ENCODE measurements at places on chromosomes 5 and 9.

- H3K27ac ChIP-seq, result no peak overlapping the region
- DNase-seq, result no peak
- H3K4me1 ChIP-seq, result no peaks in the 10 kb centered on the region
- H3K27me3 ChIP-seq, result no peaks in the 10 kb centered on the region
- H3K4me3 ChIP-seq, result no peak overlapping the region
- no peaks in the 10 kb centered on the region for H3K36me3 ChIP-seq
Observed at GRCh38 chr9:118809160-118809625, 560.0 kb downstream of the BRINP1 start.

DNA sequence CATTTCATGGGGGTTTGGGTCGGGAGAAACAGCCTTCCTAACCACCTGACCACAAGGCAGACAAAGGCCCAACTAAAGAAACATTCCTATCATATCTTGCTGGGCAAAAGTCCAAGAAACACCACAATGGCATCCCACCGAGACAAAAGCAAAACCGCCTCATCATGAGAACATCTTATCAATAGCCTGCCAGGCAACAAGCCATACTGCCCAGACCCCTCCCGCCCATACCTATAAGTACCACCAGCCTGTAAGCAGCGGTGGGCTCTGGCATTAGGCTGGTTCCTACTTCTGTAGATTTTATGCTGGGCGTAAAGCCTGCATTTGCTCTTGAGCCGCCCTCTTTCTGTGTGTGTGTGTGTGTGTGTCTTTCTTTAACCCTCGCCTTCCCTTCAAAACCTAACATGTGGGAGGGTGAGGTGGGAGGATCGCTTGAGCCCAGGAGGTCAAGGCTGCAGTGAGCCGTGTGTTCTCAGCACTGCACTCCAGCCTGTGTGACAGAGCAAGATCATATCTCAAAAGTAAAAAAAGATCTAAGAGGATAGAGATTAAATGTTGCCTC is 56.9 kb downstream of the PDE6A start:
- DNase-seq, result no peak
- H3K27me3 ChIP-seq, result peaks cover 13% of the 10 kb centered on the region
- no peaks in the 10 kb centered on the region for H3K36me3 ChIP-seq

GRCh38 chr5:145983446-145983845 is 47.1 kb downstream of the SH3RF2 start:
- no peaks in the 10 kb centered on the region for H3K4me1 ChIP-seq
- no peaks in the 10 kb centered on the region for H3K27me3 ChIP-seq
- no peaks in the 10 kb centered on the region for H3K36me3 ChIP-seq
- no peak for DNase-seq

GRCh38 chr9:90420211-90420610 is 222.4 kb downstream of the DIRAS2 start:
- no peaks in the 10 kb centered on the region for H3K4me1 ChIP-seq
- no peak overlapping the region for H3K27ac ChIP-seq
- DNase-seq, result no peak

DNA sequence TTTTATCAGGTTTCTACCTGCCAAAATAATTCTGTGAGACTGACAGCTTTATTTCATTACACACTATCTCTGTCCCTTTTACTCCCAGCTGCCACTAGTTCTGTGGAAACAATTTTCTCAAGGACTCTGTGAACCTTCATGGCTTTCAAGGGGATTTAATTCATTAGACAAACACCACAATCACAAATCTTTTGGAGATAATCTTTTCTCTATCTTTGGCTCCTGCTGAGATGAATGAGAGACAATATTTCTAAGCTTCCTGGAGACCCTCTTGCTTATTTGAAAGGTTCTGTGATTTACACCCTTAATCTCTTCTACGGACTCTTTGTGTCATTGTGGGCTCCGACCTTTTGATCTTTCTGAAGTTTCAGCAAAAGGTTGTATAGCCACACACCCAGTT is 222.6 kb downstream of the PRDM9 start:
- H3K36me3 ChIP-seq, result no peaks in the 10 kb centered on the region
- no peaks in the 10 kb centered on the region for H3K27me3 ChIP-seq
- no peaks in the 10 kb centered on the region for H3K4me1 ChIP-seq
- H3K4me3 ChIP-seq, result no peak overlapping the region
- no peak overlapping the region for H3K27ac ChIP-seq

GRCh38 chr5:72108202-72109061 is 1.2 kb downstream of the MAP1B start:
- H3K27me3 ChIP-seq, result peaks cover 57% of the 10 kb centered on the region
- DNase-seq, result no peak
- no peak overlapping the region for H3K27ac ChIP-seq
- peaks cover 7% of the 10 kb centered on the region for H3K4me1 ChIP-seq
- H3K36me3 ChIP-seq, result peaks cover 4% of the 10 kb centered on the region

DNA sequence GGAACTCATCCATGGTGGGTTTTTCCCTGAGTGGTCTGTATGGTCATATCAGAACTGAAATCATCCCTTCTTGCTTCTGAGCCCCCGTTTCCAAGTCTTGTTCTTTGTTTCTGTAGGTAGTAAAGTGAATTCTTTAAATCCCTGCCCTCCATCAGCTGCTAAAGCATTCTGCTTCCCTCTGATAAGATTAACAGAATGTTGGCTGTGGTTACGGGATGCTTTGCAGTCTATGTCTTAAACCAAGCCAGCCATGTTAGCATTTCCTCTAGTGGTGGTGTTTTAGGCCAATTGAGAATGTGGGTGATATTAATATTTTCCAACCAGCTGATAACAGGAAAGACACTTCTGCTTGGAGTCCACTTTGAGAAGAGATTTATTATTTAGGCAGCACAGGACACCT is 22.0 kb upstream of the KCNIP1 start:
- peaks cover 75% of the 10 kb centered on the region for H3K27me3 ChIP-seq
- H3K4me1 ChIP-seq, result no peaks in the 10 kb centered on the region
- H3K36me3 ChIP-seq, result no peaks in the 10 kb centered on the region
- no peak overlapping the region for H3K27ac ChIP-seq
- no peak for DNase-seq

- H3K27me3 ChIP-seq, result no peaks in the 10 kb centered on the region
- no peak for DNase-seq
- no peaks in the 10 kb centered on the region for H3K36me3 ChIP-seq
Observed at GRCh38 chr5:142725231-142726187, 39.6 kb upstream of the FGF1 start.

GRCh38 chr5:80070338-80071056 is 35.3 kb downstream of the THBS4 start:
- no peaks in the 10 kb centered on the region for H3K27me3 ChIP-seq
- H3K4me1 ChIP-seq, result peaks cover 2% of the 10 kb centered on the region
- H3K4me3 ChIP-seq, result no peak overlapping the region
- no peaks in the 10 kb centered on the region for H3K36me3 ChIP-seq

- no peaks in the 10 kb centered on the region for H3K4me1 ChIP-seq
- no peak overlapping the region for H3K27ac ChIP-seq
- peaks cover 72% of the 10 kb centered on the region for H3K27me3 ChIP-seq
- H3K36me3 ChIP-seq, result no peaks in the 10 kb centered on the region
Observed at GRCh38 chr5:149129181-149129580, 12.1 kb upstream of the ABLIM3 start.

DNA sequence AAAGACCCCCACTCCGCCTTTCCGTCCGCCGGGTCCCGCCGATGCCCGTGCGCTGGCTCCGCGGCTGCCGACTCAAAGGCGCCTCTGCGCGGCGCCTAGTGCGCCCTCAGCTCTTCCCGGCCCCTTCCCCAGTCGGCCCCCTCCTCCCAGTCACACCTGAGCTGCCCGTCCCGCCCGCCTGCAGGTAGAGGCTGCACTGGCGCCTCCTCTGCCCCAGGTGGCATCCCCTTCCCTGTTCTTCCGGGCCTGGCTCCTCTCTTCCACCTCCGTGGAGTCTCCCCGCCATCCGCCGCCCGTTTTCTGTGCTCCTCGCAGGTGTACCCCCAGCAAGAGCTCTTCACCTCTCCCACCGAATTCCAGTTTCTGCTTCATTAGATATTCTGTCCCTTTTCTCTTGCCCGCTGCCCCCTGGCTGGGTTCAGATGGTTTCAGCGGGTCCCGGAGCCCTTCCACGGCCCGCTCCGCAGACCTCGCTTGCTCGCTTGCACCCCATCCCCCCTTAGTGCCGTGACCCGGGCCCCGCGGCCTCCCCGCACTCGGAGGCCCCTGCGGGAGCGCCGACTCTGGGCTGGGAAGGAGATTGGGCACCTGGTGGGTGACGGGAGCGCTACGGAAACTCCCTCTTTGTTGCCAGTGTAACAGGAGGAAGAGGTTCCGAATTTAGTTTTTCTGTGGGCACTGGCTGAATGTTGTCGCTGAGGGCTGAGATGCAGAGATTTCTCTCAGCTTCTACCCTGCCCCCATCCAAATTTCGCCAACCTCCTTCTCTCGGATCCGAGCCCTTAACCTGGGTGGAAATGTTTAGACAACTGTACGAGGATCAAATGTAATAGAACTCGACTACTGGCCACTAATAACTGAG is 809 bp downstream of the SLC44A1 start:
- DNase-seq, result peak; percentile 31
- H3K36me3 ChIP-seq, result peaks cover 9% of the 10 kb centered on the region
- H3K4me1 ChIP-seq, result peaks cover 11% of the 10 kb centered on the region
- H3K27me3 ChIP-seq, result peaks cover 21% of the 10 kb centered on the region

- no peak for DNase-seq
- no peak overlapping the region for H3K27ac ChIP-seq
- no peak overlapping the region for H3K4me3 ChIP-seq
- peaks cover 4% of the 10 kb centered on the region for H3K4me1 ChIP-seq
Observed at GRCh38 chr5:116563736-116564308, 10.8 kb downstream of the SEMA6A start.

Measured in effector memory CD8-positive, alpha-beta T cell (primary cell).